ENCODE measurements at places on chromosomes 16 and 17.

DNA sequence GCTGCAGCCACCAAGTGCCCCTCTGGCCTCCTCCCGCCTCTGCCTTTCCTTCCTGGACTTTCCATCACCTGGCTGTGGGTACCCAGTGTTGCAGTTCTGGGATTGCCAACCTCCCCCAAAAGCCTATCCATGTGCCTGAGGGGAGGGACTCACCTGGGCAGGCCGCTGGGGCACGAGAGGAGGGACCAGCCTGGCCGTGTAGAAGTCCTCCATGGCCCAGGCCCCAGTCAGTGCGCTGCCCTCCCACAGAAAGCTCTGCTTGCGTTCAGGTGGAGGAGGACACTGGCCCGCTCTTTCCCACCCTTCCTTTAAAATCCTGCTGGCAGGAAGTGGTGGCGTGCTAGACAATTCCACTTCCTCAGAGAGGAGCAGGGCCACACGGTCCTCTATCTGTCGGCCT lies 14.2 kb downstream of the SLX4 start:
- no peak for DNase-seq

DNA sequence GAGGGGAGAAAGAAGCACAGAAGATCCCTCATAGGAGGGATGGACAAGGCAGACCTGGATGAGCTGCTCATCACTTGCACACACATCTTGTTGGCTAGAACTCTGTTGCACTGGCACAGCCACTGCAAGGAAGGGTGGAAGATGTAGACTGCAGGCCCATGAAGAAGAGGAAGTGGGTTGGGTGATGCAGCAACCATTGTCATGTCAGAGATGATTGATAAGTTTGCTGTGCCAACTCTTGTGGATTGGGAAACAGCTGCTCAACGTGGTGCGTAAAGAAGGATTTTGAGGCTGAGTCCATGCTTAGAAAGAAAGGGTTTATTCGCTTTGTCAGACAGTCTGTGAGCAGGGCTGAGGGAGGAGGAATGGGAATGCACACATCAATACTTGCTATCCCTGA lies 161.4 kb upstream of the MPHOSPH6 start:
- DNase-seq: no peak

DNA sequence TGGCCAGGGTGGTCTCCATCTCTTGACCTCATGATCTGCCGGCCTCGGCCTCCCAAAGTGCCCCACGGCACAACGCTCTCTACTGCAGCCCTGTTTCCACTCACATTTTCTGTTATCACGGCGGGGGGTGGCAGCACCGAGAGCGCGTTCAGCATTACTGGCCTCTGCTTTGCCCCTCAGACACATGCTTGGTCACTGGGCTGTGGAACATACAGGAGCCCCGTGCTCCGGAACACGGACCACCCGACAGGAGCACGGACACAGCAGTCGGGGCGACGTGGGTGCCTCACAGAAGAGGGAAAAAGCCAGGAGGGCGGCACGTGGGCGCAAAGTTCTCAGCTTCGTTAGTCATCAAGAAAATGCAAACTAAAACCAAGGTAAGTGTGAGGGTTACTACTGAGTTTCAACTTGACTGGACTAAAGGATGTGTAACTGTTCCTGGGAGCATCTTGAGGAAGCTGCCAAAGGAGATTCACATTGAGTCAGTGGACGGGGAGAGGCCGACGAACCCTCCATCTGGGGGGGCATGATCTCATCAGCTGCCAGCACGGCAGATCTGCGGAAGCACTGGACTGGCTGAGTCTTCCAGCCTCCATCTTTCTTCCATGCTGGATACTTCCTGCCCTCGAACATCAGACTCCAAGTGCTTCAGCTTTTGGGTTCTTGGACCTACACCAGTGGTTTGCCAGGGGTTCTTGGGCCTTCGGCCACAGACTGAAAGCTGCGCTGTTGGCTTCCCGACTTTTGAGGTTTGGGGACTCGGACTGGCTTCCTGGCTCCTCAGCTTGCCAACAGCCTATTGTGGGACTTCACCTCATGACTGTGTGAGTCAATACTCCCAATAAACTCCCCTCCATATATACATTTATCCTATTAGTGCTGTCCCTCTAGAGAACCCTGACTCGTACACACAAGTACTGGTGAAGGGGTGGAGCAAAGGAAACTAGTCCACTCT lies 106.8 kb downstream of the ZNF778 start:
- DNase-seq: peak; percentile 44

- DNase-seq: no peak
These were observed 25.5 kb downstream of the MYO18A start for GRCh38 chr17:29154516-29155226.

DNA sequence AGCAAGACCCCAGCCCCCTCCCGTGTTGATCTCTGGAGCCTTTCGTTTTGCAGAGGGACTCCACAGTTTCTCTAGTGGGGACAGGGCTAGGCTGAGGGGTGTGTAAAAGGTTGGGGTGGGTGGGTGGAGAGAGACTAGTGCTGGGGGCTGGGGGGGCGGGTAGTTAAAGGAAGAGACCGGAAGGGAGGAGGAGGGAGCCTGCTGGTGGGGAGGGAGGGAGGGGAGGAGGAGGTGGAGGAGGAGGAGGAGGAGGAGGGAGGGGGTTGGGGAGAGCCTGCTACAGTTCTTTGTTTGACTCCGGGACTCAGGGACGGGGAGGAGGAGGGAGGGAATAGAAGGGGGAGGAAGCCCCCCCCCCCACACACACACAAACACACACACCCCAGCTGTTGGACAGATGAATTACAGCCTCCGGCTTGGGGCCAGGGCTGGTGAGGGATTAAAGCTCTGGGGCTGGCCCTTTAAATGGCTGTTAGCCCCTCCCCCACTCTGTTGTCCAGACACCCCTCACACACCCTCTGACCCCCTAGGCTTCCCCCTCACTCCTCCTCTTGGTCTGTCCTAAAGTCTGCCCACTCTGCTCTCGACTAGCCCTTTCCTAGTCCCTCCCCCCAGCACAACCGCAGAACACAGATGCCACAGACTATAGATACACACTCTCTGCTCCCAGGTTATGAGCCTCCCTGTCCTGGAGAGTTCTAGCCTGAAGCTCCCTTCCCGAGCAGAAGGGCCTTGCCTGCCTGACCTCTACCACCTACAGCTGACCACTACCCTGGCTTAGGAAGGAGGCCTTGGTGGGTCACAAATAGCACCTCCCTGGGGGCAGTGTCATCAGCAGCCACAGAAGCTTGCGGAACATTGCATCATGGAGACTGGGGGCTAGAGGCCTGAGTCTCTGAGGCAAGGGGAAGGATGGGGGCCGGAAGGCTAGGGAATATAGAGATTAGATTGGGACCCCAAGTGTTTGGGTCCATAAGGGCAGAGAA lies 4.4 kb downstream of the KDM6B start:
- no peak for DNase-seq

- no peak for DNase-seq
These were observed 26.1 kb downstream of the CD300LG start for GRCh38 chr17:43873091-43873490.

DNA sequence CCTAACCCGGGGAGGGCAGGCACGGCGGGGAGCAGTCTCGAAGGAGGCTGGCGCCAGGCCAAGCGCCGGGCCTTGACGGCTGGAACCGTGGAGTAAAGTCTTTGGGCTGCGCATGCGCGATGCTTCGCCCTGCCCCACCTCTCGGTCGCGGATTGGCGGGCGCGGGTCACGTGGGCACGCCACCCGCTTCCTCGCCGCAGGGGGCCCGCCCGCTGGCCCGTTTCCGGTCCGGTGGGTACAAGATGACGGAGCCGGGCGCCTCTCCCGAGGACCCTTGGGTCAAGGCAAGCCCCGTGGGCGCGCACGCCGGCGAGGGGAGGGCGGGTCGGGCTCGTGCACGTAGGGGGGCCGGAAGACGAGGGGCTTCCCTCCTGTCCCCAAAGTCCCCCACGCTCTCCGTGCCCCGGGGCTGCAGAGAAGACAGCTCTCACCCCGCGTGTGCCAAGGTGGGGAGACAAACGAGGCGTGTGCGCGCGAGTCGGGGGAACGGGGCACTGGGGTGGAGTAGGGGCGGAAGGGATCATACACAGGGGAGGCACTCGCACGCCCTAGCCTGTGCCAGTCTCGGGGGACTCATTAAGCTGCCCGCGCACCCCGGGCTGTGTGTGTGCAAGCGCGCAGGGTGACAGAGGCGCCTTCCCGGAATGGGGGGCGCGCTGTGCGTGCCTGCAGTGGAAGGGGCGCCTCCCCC lies at the start of gene MLX:
TSS of gene MLX (plus strand) at position 218 of the 691 bp plus-strand sequence. CDS start at position 243, 25 bp downstream.
- DNase-seq: peak; percentile 91

- DNase-seq: no peak
These were observed at the start of gene RGS11 for GRCh38 chr16:275786-276232. Gene RGS11, minus strand, starts transcription at chr16:275944. Its CDS starts 33 bp downstream, at chr16:275911.

GRCh38 chr17:1145311-1145986 lies 34.3 kb downstream of the ABR start:
- no peak for DNase-seq

DNA sequence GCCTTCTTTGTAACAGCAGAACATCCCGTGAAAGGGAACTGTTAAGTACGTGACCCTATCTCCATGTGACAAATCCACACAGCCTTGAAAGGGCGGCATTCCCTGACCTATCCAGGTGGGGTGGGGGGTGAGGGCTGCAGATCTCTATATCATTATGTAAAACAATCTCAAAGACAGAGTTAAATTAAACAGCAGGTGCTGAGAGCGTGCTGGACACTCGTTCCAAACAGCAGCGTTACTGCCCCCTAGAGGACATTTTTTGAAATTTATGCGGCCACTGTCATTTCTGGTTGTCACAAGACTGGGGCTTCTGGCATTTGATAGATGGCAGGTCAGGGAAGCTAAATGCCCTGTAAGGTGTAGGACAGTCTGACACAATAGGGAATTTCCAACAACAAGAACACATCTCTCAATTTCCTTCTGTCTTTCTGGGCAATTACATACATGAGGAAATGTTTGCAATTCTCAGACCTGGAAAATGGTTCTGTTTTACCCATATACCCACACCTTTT lies 6.7 kb upstream of the SLC25A39 start:
- DNase-seq: no peak

- no peak for DNase-seq
These were observed 39.0 kb downstream of the CCDC182 start for GRCh38 chr17:57705921-57706695.

DNA sequence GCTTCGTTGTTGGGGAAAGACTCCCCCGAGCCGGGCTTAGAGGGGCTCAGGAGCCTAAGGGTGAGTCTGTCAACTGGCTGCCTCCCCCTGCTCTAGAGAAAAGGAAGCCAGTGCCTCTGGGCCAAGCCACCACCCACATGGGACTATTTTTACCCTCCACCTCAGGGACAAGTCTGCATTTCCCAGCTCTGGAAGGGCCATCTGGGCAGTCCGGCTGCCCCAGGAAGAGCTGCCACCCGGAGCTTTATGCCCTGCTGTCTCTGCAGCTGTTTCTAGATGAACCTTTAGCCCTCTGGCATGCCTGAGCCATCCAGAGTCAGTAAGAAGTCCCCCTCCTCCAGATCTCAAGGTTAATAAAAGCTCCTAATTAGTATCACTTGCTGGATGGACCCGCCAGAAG lies 5.3 kb upstream of the RPRML start:
- no peak for DNase-seq

- DNase-seq: no peak
These were observed 1.8 kb downstream of the ATP2A3 start for GRCh38 chr17:3962217-3962964.

DNA sequence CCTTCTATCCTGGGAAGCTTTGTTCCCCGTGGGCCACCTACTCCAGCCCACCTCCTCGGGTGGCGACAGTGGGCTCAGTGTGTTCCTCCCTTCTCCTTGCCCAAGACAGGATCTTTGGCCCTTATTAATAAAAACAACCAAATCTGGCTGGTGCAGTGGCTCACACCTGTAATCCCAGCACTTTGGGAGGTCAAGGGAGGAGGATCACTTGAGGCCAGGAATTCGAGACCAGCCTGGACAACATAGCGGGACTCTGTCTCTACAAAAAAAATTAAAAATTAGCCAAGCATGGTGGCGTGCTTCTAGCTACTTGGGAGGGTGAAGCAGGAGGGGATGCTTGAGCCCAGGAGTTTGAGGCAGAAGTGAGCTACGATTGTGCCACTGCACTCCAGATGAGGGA lies 42.2 kb downstream of the SOCS1 start:
- DNase-seq: no peak

GRCh38 chr17:19762515-19762961 lies 14.4 kb upstream of the ALDH3A1 start:
- DNase-seq: peak; percentile 24

DNA sequence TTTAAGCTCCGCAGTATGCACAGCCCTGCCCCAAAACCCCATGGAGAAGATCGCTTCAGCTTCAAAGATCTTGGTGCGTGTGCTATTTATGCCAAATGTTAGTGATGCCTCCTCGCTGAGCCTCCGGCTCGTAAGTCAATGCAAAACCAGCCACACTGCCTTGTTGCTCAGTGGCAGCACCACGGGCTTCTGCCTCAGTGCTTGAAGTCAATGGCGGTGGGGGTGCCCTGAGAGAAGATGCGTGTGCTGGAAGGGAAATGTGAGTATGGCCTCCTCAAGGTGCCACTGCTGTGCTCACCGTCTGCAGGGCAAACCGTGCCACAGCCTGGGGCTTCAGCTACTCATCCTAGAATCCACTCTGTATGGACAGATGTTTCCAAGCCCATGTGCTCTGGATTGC lies 121.9 kb downstream of the XYLT1 start:
- DNase-seq: no peak

- DNase-seq: no peak
These were observed 885 bp downstream of the CNTNAP4 start for GRCh38 chr16:76278086-76278485.

GRCh38 chr17:2964831-2965230 lies 98.6 kb downstream of the OR1D5 start:
- DNase-seq: no peak

DNA sequence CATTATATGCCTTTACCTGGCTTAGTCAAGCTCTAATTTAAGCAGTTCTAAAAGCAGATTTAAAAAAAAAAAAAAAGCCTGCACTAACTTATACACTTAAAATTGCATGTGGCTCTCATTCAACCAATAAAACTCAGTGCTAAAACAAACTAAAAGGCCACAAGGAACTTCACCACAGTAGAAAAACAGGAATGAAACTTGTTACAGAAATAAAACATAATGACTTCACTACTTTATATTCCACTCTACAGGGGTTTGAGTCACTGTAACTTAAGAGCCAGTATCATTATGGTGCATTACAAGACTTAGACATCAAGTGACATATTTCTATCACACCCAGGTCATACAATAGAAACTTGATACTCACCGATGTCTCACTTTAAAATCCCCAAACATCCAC lies 11.1 kb downstream of the CA10 start:
- DNase-seq: no peak

DNA sequence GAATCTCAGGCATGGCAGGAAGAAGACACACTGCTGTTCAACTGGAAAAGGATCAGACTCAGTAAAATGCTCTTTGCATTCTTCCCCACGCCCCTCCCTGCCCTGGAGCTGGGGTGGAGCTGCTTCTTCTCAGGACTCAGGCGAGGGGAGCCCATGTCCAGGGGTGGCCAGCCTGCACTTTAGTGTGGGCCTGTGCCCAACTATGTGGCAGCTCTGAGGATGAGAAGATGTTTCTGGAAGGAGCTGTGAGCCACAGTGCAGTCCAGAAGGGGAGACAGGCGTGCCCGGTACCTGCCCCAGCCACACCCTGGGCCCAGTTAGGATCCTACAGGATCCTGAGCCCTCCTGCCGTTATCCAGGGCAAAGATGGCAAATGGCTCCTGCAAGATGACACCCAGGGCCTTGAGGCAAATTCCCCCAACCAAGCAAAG lies 120.3 kb downstream of the ANKRD11 start:
- DNase-seq: no peak

GRCh38 chr16:81940781-81941560 lies 70.3 kb downstream of the SDR42E1 start:
- no peak for DNase-seq

Measured in stimulated activated CD8-positive, alpha-beta memory T cell treated with anti-CD3 and anti-CD28 coated beads, Interleukin-7, amount 100 ng/mL, for 48 hours (primary cell).